ENCODE measurements at places on chromosomes 2 and 18.

DNA sequence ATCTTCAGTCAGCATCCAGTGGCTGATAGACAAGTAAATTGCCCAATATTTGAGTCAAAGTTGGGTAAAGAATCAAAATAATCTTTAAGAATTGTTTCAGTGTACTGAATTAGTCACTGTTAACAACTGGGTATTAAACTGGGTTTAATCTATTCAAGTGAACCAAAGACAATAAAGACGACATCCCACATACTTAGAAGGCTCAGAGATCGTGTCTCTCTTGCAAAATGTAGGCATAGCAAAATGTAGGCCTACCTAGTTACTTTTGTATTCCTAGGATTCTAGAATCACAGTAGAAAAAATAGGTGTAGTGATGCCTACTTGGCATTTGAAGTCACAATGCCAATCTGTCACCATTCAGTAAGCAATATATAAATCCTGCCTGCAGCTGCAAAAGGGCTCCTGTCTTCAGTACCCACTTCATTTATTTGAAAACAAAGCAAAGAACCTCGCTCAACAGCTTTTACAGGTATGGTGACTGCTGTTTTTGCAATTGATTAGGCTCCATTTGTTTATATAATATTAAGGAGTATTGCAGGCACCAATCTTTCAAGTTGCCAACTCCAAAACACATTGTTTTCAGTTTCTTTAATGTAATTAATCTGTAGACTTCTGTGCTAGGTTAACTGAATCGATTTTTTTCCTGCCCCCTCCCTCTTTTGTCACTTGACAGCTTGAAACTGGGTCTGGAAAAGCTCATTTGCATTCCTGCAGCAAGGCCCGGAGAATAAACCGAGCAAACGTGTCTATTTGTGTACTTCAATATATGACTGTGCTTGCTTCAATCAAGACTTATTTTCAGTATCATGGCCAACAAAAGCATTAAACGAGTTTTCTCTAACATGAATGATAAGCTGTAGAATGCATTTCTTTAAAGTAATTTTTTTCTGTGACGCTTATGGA, 1074.9 kb downstream of the TDRD15 start:
- no peak for DNase-seq

GRCh38 chr2:142992840-142993239, 115.4 kb downstream of the KYNU start:
- no peak for DNase-seq

DNA sequence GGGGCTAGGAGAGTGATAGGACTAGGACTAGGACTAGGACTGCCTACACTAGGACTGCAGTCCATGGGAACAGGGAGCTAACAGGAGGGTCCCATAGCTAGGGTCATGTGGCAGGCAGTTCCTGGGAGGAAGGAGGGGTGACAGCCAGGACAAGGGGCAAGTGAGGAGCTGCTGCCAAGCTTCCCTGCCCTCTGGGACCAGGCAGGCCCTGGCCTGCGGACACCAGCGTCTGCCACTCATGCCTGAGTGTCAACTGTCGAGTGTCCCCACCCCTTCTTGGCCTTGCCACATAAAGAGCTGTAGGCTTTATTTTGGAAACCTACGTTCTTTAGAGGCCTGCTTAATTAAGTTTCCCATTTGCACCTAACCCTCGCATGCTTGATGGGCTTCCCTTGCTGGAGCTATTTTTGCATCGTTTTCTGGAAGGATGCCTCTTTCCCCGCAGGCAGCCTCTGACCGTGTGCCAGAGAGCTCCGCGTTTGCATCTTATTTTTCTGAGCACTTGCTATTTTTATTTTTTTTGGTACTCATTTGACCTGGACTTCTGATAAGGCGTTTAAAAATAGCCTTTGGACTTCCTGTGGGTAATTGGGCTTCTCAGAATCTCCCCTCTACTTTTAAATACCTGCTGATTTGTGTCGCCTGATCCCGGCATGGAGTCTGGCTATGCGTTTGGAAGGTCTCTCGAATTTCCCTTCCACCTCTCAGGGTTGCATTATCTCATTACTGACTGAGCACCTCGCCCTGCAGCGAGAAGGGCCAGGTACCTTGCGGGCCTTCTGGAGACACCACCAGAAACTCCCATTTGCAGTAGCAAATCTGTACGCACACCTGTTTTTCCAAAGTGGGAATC, 66.4 kb downstream of the SH3RF3 start:
- peak; percentile 34 for DNase-seq

DNA sequence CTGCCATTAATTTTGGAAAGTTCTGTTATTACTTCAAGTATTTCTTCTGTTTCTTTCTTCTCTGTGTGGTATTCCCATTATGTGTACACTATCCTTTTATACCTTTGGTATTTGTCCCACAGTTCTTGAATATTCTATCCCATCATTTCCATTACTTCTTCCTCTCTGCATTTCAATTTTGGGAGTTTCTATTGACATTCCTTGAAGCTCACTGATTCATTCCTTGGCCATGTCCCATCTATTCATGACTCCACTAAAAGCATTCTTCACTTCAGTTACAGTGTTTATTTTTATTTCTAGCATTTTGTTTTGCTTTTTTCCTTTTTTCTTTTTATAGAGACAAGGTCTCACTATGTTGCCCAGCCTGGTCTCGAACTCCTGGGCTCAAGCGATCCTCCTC, 30.3 kb downstream of the PROC start:
- no peak for DNase-seq

GRCh38 chr2:48548840-48549239, 18.9 kb downstream of the STON1 start:
- DNase-seq: no peak

- no peak for DNase-seq
Observed at GRCh38 chr2:59567151-59567550, 986.3 kb downstream of the BCL11A start.

DNA sequence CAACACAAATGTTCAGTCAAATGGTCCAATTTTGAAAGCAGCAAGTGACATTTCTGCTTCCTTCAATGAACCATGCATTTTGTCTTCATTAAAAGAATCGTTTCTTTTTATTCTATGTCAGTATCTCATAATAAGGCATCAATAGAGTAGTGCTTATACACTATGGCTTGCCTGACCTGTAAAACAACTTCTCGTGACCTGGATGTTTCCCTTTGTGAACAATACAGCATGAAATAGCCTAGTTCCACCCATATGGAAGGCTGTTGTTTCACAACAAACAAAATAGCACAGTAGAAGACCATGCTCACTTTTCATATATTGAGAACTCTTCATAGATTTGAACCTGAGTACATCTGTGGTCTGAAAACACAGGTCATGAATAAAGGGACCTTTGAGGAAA, 104.3 kb upstream of the PIK3C3 start:
- no peak for DNase-seq

- DNase-seq: no peak
Observed at GRCh38 chr2:119809339-119810048, 49.8 kb downstream of the PTPN4 start.

DNA sequence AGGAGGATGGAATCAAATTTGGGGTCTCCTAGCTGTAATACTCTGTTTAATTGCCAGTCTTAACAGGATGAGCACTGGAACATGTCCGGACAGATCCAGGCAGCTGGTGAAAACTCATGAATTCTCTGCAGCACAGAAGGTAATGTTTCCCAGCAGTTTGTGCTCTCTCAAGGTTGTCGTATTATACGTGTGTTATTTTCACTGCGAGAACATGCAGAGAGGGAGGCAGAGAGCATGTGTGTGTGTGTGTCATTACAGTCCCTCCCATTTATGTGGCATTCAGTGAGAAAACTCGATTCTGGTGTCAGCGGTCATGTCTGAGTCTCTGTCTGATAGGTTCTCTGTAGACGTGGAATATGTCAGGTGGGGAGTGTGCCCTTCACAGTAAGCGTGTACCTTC, 150.2 kb upstream of the POU3F3 start:
- DNase-seq: no peak

DNA sequence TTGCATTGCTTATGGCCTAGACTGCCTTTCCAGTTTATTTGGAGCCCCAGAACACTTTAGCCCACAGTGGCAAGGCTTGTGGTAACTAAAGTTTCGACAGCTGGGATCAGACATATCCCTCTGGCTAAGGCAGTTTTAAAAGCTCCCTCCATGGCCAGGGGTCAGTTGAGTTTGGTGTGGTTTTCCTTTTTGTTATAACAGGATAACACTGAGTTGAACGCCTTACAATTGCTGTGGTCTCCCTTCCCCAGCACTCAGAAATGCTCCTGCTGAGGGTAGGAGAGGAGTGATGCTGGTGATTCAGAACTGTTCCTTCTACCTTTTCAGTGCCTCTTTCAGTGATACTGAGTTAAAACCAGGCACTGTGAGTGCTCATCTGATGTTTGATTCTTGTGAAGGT, 182.6 kb downstream of the GULP1 start:
- no peak for DNase-seq

DNA sequence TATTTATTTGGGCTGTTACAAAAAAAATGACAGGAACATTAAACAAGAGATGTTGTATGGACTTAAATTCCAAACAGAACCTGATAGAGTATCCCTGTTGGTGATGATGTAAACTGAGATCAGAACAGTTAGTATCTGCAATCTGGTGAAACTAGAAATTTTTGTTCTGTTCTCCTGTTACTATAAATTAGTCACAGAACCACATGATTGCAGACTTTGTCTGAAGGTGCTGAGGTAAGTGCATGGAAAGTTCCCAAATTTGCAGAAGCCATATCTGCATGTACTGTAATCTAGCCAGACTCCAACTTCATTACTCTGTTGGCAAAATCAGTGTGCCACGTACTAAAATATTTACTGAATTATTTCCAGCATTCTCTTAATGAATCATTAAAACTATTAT, 516.3 kb upstream of the FSIP2 start:
- no peak for DNase-seq
